ENCODE measurements at places on chromosomes 1 and 21.
A peak's percentile ranks its signal among the peaks of the same experiment; 100 is the strongest.

DNA sequence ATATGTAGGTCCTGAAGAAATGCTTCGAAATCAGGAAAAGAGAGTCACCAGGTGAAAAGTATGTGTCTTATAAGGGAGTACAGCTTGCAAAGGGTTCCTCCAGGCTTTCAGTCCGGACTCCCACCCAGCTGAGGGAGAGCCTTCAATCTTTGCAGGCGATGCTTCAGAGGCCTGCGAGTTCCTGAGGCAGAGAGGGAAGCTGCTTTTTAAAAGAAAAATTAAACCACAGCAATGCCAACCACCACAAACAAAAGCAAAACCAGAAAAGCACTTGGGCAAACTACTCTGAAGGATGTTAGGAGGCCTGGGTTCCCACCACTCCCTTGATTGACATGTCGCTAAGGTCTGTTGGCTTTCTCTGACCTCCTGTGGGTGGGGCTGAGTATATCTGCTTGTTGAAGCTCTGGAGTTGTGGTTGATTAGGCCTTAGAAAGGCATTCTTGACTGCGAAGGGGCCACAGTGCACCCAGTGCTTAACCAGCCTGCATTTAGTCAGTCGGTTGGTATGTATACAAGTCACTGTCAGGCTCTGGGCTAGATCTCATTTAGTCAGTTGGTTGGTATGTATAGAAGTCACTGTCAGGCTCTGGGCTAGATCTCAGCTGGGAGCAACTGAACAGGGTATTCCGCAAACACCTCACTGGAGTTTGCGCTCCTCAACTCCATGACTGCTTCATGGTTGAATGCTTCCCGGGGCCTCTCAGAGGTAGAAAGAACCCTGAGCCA, 1.2 kb downstream of the NIPAL3 start:
- peak; percentile 62 for DNase-seq

- DNase-seq: no peak
Measured at GRCh38 chr1:25874635-25875153, 814 bp downstream of the PAQR7 start.

DNA sequence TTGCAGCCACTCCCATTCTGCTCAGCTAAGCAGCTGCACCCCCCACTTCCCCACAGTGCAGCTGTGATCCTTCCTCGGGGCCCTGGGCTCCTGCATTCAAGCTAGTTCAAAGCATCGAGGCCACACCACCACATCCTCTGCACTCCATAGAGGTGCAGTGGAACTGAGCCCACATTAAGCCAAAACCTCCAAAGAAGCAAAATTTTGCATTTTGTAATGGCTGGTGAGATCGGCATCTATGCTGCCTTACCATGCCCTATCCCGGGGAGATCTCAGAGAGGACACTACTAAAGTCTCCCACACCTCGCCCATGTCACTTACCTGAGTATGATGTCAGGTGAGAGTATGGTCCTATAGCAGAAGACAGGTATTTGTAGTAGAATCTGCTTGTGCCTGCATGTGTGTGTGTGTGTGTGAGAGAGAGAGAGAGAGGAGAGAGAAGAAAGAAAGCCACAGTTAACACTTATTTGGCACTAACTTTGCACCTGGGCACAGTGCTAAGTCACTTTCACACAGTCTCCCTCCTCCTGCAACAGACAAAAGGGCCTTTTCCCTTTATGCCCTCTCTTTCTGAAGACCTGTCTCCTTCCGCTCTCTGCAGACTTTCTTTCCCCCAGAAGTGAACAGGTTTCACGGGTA, 89.8 kb downstream of the KIF14 start:
- peak; percentile 35 for DNase-seq

- DNase-seq: no peak
Measured at GRCh38 chr21:36908260-36908908, 58.1 kb downstream of the HLCS start.

GRCh38 chr1:229554886-229555621, 3.5 kb downstream of the ABCB10 start:
- DNase-seq: no peak

GRCh38 chr1:167746013-167746672, 24.4 kb downstream of the MPZL1 start:
- DNase-seq: no peak

- no peak for DNase-seq
Measured at GRCh38 chr1:26102526-26102925, 9.1 kb upstream of the PDIK1L start.

DNA sequence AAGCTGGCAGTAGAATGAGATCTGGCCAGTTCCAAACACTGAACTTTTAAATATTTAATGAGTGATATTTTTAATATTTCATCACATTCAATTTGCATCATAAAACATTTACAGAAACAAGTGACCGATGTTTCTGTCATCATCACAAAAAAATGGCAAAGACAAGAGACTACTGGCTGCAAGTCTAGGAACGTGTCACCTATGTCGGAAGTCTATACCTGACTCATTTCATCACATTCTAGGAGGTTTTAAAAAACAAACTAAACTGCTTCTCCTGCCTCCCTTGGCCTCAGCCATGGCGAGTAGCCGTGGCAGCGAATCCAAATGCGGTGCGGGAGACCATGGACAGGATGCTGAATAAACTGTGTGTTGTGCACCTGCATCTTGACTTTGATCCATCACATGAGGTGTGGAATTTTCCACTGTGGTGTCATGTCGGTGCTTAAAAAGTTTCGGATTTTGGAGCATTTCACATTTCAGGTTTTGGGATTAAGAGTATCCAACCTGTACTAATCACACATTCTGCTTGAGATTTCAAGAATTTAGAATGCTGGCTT, 43.1 kb downstream of the CLSTN1 start:
- no peak for DNase-seq

DNA sequence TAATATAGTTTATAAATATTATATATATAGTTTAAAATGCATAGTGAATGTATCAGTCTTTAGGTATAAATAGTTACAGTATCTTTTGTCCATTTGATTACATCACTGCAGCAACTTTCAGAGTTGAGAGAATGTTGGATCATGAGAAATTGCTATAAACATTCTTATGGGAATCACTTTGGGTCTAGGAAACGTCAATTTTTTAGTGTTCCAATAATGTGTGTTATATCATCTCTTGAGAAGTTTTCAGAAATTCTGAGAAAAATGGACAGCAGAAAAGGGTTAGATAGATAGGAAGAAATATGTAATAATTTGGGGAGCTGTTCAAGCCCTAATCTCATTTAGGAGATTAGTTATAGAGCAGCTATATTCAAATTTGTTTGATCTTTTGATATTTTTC, 185.2 kb upstream of the SGIP1 start:
- no peak for DNase-seq

DNA sequence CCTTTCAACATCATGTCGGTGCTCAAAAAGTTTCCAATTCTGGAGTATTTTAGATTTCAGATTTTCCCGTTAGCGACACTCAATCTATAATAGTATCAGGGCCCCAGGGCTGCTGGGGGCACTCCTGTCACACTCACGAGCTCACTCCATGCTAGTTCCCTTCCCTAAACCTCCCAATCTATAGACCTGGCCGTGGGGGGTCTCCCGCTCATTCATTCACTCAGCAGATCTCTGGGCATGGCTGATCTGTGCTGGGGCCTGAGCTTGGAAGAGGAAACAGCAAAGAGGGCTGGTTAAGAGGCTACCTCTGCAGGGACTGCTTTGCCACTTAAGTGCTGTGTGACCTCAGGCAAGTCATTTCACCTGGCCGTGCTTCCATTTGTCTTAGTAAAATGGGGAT, 46.8 kb upstream of the LAPTM5 start:
- DNase-seq: no peak

GRCh38 chr1:159177272-159177907, 6.0 kb downstream of the CADM3 start:
- DNase-seq: peak; percentile 1

DNA sequence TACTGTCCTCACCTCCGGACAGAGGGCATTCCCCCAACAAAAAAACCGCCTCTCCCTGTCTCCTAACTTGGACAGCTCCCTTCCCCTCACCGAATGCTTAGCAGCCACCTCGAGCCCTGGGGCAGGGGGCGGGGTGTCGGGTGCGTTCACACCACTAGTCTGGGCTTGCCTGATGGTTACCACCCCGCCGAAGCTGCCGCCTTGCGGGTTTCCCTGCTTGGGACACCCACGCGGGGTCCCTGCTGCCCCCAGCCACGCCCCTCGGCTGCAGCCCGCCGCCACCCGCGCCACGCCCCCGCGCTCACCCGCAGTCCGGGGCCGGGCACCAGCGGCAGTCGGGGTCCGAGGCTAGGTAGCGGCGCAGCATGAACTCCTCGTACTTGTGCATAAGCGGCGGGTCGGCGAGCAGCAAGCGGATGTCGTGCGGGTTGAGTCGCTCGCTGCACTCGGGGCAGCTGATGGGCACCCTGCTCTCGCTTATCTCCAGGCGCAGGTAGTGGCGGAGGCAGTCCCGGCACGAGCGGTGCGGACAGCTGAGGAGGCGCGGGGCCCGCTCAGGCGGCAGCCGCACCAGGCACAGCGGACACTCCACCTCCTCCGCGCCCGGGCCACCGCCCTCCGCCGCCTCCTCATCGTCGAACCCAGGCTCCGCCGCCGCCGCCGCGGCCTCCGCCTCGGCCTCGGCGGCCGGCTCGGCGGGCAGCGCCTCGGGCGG, 706 bp downstream of the RNF19B start:
- DNase-seq: peak; percentile 50

DNA sequence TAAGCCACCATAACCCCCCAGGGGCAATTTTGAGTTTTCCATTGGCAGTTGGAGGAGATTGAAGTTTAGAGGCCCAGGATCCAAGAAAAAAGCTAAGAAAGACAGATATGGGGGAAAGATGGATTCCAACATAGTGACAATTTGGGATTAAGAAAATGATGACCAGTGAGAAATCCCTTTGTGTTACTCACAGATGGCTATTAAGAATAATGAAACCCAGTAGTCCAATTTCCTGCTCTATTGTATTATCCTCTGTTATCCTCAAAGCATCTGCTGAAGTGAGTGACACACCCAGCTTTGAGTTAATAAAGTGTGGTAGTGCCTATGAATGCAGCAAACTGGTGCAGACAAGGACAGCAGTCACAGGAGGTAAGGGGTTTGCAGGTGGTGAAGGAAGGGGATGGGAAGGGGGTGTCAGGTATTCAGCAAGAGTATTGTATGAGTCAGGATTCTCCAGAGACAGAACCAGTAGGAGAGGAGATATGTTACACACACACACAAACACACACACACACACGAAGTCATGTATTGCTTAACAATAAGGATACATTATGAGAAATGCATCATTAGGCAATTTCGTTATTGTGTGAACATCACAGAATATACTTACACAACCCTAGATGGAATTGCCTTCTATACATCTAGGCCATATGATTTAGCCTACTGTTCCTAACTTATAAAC, 112.4 kb upstream of the VANGL1 start:
- no peak for DNase-seq

DNA sequence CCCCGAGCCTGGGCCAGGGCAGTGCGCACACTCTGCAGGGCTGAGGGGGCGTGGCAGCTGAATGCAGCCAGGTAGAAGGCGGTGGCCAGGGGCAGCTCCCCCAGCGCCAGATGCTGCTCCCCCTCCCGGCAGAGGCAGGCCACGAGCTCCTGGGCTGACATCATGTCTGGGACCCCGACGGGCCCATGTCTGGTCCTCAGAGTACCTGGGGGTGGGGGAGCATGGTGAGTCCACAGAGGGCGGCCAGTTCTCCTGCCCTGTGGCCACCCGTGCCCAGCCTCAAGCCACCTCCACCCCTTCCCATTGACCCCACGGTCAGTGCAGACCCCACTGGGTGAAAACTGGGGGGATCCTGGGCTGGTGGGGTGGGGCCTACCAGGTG, 838 bp downstream of the TTC34 start:
- no peak for DNase-seq

DNA sequence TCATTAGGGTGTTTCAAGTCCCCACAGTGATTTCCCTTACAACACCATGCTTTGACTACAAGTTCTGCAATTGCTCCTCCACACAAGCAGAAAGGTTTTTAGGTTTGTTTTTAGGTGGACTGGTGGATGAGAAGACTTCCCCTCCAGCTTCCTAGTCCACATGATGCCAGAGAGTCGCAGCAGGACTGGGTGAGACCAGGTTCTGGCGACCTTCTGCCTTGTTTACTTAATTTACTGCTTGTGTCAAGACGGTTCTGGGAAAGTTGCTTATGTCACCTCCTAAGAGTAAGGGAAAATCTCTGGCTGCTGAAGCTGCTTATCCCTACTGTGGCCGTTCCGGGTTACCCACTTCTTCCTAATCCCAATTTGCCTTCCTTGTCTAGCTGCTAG, 76.4 kb downstream of the GLUL start:
- no peak for DNase-seq

DNA sequence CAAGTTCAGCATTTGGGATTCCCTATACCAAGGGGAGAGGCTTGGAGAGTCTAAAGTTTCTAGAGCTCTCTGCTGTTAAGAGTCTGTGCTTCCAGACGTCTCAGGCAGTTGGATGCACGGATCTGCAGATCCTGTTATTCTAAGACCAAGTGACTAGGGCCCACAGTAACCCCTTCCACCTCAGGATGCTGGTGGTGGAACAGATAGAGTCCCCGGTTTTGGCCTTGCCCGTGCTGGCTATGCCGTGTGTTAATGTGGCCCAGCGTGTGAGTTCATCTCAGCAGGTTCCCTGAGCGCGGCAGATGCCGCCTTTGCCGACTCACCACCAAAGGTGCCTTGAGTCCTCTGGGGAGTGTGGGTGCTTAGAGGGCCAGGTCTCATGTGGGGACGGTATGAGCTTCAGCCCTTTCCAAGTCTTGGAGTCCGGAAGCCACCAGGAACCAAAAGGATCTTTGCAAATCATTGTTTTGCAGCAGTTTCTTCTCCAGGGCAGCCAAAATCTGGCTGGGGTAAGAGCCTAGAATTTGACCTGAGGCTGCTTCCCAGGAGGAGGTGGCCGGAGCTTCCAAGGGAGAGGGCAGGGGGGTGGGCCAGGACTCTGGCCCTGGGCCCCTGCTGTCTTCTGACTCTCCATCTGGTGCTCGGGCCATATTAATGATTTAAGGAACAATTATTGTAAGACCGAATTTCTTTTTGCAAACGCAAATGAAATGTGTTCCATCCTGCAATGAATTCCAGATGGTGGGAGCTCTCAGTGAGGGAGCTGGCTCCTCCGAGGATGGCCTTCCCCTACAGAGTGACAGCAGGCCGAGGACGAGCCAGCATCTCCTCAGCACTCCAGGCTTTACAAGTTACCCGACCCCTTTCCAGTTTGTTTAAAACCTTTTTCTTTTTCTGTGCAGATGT, 205.7 kb downstream of the FOXD2 start:
- no peak for DNase-seq

- DNase-seq: no peak
Measured at GRCh38 chr1:63634471-63634870, 41.3 kb downstream of the PGM1 start.

DNA sequence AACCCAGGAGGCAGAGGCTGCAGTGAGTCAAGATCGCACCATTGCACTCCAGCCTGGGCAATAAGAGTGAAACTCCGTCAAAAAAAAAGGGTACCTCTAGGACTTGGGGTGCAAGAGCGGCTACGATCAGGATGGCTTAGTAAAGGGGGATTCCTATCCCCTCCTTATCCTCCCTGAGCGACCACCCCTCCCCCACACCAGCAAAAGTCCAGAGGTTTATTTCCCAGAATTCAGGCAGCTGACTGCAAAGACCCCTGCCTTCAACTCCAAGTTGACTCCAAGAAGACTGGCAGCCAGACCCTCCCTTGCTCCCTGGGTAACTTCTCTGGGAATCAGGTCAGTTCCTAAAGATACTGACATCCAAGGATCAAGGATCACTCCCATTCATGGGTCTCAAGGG, 12.4 kb upstream of the PRDM16 start:
- DNase-seq: no peak

All from CD4-positive, alpha-beta T cell treated with Interleukin-2 at 100 ng/mL for 4 hours (primary cell).